ENCODE measurements at places on chromosomes 7 and 10.

DNA sequence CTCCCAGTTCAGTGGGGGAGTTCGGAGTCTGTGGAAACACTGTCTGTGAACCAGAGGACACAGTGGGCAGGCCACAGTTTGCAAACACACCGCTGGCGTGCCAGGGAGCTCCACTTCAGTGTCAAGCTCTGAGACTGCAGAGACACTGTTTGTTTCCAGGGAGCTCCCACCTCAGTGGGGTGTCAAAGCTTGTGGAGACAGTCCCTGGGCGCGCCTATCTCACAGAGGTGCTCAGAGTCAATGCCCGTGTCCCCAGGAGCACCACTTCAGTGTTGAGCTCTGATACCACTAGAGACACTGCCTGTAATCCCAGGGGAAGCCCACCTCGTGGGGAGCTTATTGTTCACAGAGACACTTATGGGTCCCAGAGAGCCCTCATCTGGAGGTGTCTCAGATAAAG is 4.3 kb downstream of the MYO1G start:
- DNase-seq, result no peak

GRCh38 chr10:110498087-110498981 is 627 bp downstream of the DUSP5 start:
- peak; percentile 22 for DNase-seq

DNA sequence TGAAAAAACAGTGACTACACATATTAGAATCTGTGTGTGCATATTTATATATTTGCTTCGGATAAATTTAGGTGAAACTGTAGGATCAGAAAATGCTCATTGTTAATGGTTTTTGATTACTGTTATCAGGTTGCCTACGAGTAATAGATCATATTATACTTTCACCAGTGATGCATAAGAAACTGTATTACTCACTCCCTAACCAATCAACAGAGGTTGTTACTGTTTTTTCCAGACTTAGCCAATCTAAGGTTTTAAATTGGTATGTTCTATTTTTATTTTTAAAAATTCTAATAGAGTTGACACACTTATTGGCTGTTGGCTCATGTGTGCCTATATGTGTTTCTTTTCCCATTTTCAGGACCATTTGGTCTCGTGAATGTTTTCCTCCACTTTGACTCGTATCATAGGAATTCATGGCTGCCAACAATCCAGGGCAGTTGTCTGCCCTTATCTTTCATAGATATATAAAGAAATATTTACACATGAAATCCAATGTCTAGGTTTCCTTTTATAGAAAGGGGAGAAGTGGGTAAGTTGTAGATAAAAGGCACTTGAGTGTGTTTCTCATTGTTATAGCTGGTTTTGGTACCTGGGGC is 59.2 kb downstream of the ANLN start:
- DNase-seq, result no peak

- no peak for DNase-seq
Measured at GRCh38 chr10:61329854-61330253, 123.3 kb downstream of the TMEM26 start.

- peak; percentile 94 for DNase-seq
Measured at GRCh38 chr10:100433253-100434240, 29.3 kb upstream of the WNT8B start.

DNA sequence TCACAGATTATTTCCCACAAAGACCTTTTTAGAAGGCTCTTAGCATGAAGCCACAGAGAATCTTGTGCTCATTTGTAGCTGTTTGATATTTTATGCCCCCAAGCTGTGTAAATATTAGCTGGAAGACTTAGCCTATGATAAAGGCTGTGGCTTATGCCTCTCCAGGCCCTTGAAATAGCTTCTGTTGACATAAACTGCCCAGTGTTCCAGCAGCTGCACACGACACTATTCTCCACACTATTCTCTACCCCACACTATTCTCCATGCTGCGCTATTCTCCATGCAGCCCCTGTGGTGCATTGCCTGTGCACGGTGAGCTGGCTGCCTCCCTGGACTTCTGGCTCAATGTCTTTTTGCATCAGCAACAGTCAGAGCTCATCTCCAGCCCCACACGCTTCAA is 13.1 kb downstream of the DDC start:
- no peak for DNase-seq

- no peak for DNase-seq
Measured at GRCh38 chr7:70630440-70630817, 501.5 kb upstream of the GALNT17 start.

GRCh38 chr7:108030516-108030915 is 27.6 kb upstream of the LAMB1 start:
- DNase-seq, result no peak

Data from activated naive CD4-positive, alpha-beta T cell (primary cell).